ENCODE measurements at places on chromosomes 5 and 9. TPM values are rescaled to one million over a fixed set of nuclear protein-coding genes. Genes with fewer than 3 reads are reported as not detected.
A peak's percentile ranks its signal among the peaks of the same experiment; 100 is the strongest.

- H3K4me3 ChIP-seq: no peak overlapping the region
- H3K27me3 ChIP-seq: peaks cover 2% of the 10 kb centered on the region
- no peak for DNase-seq
- peaks cover 7% of the 10 kb centered on the region for H3K4me1 ChIP-seq
Observed at GRCh38 chr5:2139478-2139877, 256.8 kb upstream of the IRX4 start.

GRCh38 chr9:68755752-68756151, 50.7 kb downstream of the PIP5K1B start:
- no peak overlapping the region for H3K27ac ChIP-seq
- peaks cover 17% of the 10 kb centered on the region for H3K27me3 ChIP-seq

DNA sequence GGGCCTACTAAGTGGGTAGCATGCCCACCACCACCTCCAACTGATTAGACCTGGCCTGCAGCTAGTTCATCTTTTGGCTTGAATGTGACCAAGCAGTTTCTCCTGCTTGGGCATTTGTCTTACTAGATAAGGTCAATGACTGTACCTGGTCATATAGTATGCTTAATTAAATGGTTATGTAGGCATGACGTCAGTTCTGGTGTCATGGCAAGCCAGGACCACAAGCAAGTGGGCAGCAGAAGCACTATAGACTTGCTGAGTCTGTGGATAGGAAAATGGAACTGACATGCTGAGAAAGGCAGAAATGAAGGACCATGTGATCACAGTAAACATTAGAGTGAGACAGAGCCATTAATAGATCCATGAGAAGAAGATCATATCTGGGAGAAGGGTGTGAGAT, 55.6 kb upstream of the C6 start:
- H3K4me1 ChIP-seq: no peaks in the 10 kb centered on the region
- no peak overlapping the region for H3K27ac ChIP-seq
- H3K4me3 ChIP-seq: no peak overlapping the region
- no peak for DNase-seq
- H3K36me3 ChIP-seq: no peaks in the 10 kb centered on the region
- H3K27me3 ChIP-seq: no peaks in the 10 kb centered on the region

DNA sequence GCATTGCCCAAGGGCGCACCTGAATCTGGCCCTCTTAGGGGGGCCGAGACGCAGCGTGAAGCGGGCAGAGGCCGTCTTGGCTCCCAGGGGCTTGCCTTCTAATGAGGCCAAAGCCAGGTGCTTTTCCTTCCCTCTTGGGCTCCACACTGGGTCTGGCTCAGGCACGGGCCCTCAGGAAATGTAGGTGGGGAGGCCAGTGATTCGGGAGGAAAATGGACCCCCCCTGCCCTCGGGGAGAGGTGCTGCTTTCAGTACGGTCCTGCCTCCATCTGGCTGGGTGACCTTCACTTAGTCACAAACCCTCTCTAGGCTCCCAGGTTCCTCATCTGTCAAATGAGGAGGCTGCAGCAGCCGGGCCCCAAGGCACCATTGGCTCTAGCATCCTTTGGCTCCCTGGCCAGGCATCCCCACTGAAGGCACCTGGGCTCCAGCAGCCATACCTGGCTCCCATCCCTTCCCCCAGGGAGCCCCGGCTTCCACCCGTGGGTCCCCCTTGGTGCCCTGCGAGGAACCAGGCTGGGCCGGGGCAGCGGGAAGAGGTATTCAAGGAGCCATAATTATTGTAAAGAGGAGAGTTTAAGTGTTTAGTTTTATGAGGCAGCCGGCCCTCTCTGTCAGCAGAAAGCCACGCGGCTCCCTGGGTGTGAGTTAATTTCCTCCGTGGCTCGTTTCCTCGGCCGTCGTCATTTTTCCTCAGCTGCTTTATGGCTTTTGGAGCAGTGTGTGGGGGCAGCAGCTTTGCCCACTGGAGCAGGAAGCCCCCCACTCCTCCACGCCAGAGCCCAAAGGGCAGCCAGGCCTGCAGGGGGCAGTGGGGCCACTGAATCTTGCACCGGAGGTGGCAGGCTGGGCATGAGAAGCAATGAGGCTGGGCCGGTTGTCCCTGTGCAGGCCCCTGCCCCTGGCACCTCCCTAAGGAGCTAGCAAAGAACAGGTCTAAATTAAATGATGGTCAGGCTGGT, 24.9 kb upstream of the UNC5A start:
- no peak overlapping the region for H3K4me3 ChIP-seq
- H3K27me3 ChIP-seq: peaks cover 13% of the 10 kb centered on the region
- H3K36me3 ChIP-seq: no peaks in the 10 kb centered on the region

GRCh38 chr5:168030912-168031311, 260.5 kb upstream of the WWC1 start:
- H3K27ac ChIP-seq: no peak overlapping the region
- DNase-seq: no peak
- H3K4me1 ChIP-seq: no peaks in the 10 kb centered on the region
- no peaks in the 10 kb centered on the region for H3K36me3 ChIP-seq

GRCh38 chr9:132853482-132853881, 24.6 kb downstream of the AK8 start:
- no peaks in the 10 kb centered on the region for H3K36me3 ChIP-seq
- no peak overlapping the region for H3K27ac ChIP-seq
- H3K4me3 ChIP-seq: no peak overlapping the region
- peaks cover 20% of the 10 kb centered on the region for H3K4me1 ChIP-seq
- DNase-seq: no peak

- H3K4me1 ChIP-seq: no peaks in the 10 kb centered on the region
- H3K4me3 ChIP-seq: no peak overlapping the region
- H3K36me3 ChIP-seq: no peaks in the 10 kb centered on the region
Observed at GRCh38 chr9:134253606-134254205, 72.5 kb upstream of the RXRA start.

DNA sequence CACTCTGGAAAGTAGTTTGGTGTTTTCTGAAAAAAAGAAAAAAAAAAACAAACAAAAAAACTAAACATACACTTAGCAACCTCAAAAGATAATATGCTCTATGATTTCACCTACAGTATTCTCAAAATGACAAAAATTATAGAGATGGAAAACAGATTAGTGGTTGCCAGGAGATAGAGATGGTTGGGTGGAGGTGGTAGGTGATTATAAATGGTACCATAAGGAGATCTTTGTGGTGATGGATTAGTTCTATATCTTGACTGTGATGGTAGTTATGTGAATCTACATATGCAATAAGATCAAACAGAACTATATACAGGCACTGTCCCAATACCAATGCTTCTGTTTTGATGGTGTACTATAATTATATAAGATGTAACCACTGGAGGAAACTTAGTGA, 32.0 kb downstream of the PTBP3 start:
- no peak overlapping the region for H3K4me3 ChIP-seq
- H3K27me3 ChIP-seq: no peaks in the 10 kb centered on the region
- peak overlapping the region; percentile 50 for H3K27ac ChIP-seq
- H3K36me3 ChIP-seq: peaks cover 12% of the 10 kb centered on the region
- DNase-seq: no peak

DNA sequence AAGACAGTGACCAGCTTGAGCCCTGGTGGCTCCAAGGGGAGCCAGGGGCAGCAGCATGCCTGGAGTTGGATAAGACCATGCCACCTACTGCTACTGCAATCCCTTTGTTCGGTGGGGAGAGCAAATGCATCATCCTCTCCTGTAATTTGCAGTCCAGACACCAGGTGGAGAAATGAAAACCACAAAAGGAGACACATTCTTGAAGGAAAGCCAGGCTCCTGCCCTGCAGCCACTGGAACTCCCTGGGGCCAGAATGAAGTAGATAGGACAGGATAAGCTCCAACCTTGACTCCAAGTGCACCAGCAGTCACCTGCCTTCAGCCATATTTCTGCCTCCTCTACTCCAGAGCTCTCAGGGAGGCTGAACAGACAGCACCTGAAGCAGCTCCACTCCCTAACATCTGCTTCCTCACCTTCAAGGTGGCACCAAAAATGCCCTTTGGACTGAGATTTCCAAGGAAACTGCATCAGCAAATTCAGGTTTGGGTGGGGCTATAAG, 65.1 kb upstream of the IQGAP2 start:
- no peak overlapping the region for H3K27ac ChIP-seq
- peak; percentile 36 for DNase-seq
- peaks cover 28% of the 10 kb centered on the region for H3K4me1 ChIP-seq
- H3K27me3 ChIP-seq: no peaks in the 10 kb centered on the region

DNA sequence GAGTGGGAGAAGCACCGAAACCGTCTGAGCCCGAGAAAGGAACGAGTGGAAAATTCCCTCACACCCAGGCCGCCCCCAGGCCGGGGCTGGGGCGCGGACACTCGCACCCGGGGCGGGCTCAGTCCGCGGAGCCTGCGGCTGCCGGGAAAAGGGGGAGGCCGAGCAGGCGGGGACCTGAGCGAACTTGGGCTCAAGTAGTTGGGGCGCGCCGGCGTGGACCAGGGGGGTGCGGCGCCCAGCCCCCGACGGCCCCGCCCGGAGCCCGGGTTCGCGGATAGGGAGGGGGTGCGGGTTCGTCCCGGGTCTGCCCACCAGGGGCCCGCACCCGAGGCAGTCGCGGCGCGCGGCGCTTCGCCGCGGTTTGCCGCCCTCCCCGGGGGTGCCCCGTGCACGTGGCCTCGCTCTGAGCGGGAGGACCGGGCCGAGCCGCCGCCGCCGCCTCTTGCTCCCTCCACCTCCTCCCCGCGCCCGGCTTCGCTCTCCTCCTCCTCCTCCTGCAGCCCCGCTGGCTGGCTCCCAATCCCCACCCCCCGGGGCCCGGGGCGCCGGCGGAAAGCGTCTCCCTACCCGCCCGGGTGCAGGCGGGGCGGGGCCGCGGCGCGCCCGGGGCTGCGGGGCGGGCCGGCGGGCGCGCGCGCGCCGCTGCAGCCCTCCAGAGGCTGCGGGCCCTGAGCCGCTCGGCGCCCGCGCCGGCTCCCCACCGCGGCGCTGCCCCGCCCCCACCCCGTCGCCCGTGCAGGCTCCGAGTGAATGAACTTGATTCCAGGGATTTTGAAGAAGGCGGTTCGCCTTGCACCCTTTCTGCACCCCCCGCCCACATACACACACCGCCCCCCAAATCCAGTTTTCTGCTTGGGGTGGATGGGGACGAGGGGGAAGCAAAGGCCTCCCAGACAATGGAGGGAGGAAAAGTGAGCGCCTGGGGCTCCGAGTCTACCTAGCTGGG, 1.3 kb upstream of the NFIB start:
- H3K27ac ChIP-seq: no peak overlapping the region
- peaks cover 59% of the 10 kb centered on the region for H3K27me3 ChIP-seq
- peak overlapping the region; percentile 80 for H3K4me3 ChIP-seq
- peaks cover 7% of the 10 kb centered on the region for H3K36me3 ChIP-seq
- H3K4me1 ChIP-seq: peaks cover 16% of the 10 kb centered on the region

DNA sequence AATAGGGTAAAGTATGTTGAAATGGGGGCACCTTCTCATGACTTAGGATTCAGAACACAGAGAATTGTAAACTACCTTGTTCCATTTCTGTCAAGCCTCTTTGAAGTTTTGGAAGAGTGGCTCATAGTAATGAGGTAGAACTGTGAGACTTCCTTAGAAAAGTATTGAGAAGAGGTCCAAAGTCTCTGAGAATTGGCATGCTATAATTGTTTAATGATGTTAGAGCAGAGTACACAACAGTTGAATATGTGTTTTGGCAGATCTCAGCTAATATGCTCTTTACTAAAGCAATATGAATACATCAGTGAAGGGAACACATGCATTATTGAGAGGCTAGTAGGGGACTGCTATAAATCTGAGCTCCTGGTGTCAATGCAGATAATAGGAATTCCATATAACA, 579.4 kb upstream of the RIOK2 start:
- H3K4me1 ChIP-seq: no peaks in the 10 kb centered on the region
- H3K36me3 ChIP-seq: no peaks in the 10 kb centered on the region
- DNase-seq: no peak
- no peak overlapping the region for H3K4me3 ChIP-seq

- peaks cover 9% of the 10 kb centered on the region for H3K27me3 ChIP-seq
- no peak overlapping the region for H3K27ac ChIP-seq
- no peak for DNase-seq
- H3K36me3 ChIP-seq: no peaks in the 10 kb centered on the region
Observed at GRCh38 chr5:73663161-73663859, 37.3 kb downstream of the ARHGEF28 start.

- no peak for DNase-seq
- no peaks in the 10 kb centered on the region for H3K27me3 ChIP-seq
- peak overlapping the region; percentile 83 for H3K27ac ChIP-seq
- no peak overlapping the region for H3K4me3 ChIP-seq
Observed at GRCh38 chr9:114694146-114694545, 12.2 kb upstream of the TEX48 start.

DNA sequence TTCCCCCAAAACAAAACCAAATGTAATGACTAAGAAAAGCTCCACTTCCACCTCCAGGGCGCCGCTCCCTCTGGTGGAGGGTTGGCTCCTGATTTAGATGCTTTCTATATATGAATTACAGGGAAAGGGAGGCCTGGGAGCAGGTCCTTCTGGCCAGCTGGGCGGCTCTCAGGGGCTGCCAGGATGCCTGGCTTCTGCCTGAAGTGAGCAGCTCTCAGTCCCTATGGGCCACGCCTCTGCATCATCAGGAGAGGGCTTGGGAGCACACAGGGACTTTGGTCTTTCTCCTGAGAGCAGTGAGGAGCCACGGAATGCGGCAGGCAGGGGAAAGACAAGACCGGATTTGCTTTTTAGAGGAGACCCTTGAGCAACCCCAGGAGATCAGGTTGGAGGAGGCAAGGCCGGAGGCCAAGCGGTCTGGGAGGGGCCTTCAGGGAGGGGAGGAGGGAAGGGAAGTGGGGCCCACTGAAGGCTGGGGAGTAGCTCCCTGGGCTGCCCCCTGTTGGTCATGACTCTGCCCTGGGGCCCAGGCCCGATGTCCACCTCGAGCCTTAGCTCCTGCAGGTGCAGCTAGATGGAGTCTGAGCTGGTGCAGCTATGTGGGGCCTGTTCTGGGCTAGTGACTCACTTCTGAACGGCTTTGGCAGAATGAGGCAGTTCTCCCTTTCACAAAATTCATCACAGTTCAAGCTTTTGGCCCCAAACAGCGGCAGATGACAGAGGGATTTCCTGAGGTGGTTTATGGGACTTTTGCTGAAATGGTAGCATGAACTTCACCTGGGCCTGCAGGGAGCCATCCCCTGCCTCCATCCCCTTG, 11.3 kb upstream of the GRHPR start:
- H3K27me3 ChIP-seq: peaks cover 6% of the 10 kb centered on the region
- peak overlapping the region; percentile 34 for H3K27ac ChIP-seq
- H3K4me3 ChIP-seq: no peak overlapping the region
- H3K4me1 ChIP-seq: peaks cover 12% of the 10 kb centered on the region

DNA sequence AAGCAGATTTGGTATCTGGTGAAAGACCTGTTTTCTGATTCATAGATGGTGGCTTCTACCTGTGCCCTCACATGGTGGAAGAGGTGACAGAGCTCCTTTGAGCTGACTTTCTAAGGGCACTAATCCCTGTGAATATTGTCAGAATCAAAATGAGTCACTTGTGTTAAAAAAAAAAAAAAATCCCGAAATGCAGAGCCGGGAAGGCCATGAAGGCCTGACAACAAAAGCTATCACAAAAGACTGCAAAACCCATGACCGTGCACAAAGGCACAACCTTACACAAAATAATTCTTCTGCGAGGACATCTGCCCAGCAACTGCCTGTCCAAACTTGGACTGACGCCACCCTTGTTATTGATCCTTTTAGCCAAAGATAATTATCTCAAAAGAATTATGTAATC, 19.6 kb upstream of the UBTD2 start:
- DNase-seq: no peak
- H3K27ac ChIP-seq: no peak overlapping the region
- no peaks in the 10 kb centered on the region for H3K36me3 ChIP-seq
- peaks cover 5% of the 10 kb centered on the region for H3K27me3 ChIP-seq

The AK8 gene
- total RNA-seq: not detected

The IFNB1 gene
- total RNA-seq: 0.23 TPM

The TRPM3 gene
- total RNA-seq: not detected

The PCDHGA6 gene
- 0.42 TPM for total RNA-seq

The TAF11L5 gene
- not detected for total RNA-seq

The HAVCR2 gene
- 128 TPM for total RNA-seq

The RXFP3 gene
- total RNA-seq: not detected

The SLC6A18 gene
- total RNA-seq: not detected

The SPATA31E1 gene
- total RNA-seq: not detected

The HK3 gene
- 0.44 TPM for total RNA-seq

The SNX18 gene
- 25.4 TPM for total RNA-seq
